Activated T-helper 17 cell treated with anti-CD3 and anti-CD28 coated beads, Interleukin-2, amount 50 U/mL, for 72 hours (primary cell): ENCODE measurements at places on chromosomes 1 and 21.
A peak's percentile ranks its signal among the peaks of the same experiment; 100 is the strongest.

DNA sequence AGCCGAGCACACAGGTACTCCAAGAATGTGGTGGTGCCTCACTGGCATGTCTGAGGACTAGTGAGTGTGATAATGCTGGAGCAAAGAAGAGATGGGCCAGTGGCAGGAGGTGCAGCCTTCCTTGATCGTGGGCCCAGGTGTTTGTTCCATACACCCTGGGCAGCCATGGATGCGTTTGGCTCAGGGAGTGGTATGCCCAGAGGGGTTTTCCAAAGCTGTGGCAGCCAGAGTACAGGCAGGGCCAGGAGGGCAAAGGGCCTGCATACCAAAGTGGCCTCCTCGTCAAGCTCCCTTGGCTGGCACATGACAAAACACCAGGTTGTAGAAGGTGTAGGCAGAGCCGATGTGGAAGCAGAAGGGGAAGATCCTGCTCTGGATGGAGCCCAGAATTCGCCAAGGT lies 19.0 kb downstream of the PARS2 start:
- H3K36me3 ChIP-seq, result peaks cover 37% of the 10 kb centered on the region
- H3K4me3 ChIP-seq, result no peak overlapping the region
- no peak overlapping the region for H3K27ac ChIP-seq
- ATAC-seq, result no peak

DNA sequence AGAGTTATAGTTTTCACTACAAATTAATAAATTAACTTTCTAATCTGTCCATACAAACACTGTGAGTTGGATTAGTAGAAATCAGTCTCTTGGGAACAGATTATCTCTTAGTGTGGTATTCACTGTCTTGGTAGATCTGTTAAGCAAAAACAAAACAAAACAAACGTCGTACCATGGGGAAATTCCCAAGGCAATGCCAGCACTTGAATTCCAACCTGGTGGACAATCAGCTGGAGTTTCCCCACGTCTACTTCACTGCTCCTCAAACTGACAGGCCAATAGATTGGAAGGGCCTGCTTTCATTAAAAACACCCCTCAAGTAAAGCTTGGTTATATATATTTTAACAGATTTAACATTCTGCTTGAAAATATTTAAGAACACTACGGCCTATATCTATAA lies 31.9 kb downstream of the GDAP2 start:
- peaks cover 68% of the 10 kb centered on the region for H3K36me3 ChIP-seq
- peaks cover 4% of the 10 kb centered on the region for H3K4me1 ChIP-seq
- peak overlapping the region; percentile 8 for H3K27ac ChIP-seq

- H3K4me1 ChIP-seq, result peaks cover 62% of the 10 kb centered on the region
- no peak for ATAC-seq
- peaks cover 15% of the 10 kb centered on the region for H3K36me3 ChIP-seq
- no peak overlapping the region for H3K27ac ChIP-seq
- no peak overlapping the region for H3K4me3 ChIP-seq
Observed at GRCh38 chr21:37405629-37406028, 39.1 kb downstream of the DYRK1A start.

DNA sequence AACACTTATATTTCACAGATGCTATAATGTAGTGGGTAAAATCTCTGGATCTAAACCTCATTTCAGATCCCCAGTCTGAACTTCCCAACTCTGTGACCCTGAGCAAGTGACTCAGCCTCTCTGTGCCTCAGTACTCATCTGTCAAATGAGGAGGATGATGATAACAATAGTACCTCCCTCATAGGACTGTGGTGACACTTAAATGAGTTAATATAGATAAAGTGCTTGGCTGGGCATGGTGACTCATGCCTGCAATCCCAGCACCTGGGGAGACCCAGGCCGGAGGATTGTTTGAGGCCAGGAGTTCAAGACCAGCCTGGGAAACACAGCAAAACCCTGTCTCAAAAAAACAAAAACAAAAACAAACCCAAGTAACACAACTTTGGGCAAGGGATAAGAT lies 4.7 kb upstream of the ECE1 start:
- H3K4me3 ChIP-seq, result peak overlapping the region; percentile 82
- peaks cover 53% of the 10 kb centered on the region for H3K4me1 ChIP-seq
- peak overlapping the region; percentile 99 for H3K27ac ChIP-seq
- no peaks in the 10 kb centered on the region for H3K27me3 ChIP-seq
- ATAC-seq, result peak; percentile 58

GRCh38 chr1:222950892-222951291 lies 136.1 kb downstream of the DISP1 start:
- H3K27ac ChIP-seq, result no peak overlapping the region
- no peaks in the 10 kb centered on the region for H3K27me3 ChIP-seq
- H3K36me3 ChIP-seq, result no peaks in the 10 kb centered on the region

DNA sequence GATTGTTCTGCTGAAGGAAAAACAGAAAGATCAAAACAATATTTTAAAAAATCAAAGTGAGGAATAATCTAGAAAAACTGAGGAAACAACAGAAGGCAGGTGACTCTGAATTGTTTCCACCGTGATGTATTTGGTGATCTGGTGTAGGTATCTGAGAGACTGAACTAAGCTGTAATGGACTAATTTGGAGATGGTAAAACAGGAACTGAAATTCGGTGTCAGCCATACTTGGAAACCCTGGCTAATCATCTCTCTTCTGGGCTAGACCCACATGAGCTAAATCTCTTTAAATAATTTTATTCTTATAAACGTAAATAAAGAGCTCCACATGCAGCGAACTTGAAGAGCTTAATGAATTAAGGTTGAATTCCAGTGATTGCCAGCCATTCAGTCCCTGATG lies 1226.1 kb downstream of the NCAM2 start:
- no peak overlapping the region for H3K27ac ChIP-seq
- no peaks in the 10 kb centered on the region for H3K36me3 ChIP-seq
- H3K4me3 ChIP-seq, result no peak overlapping the region
- H3K4me1 ChIP-seq, result no peaks in the 10 kb centered on the region

DNA sequence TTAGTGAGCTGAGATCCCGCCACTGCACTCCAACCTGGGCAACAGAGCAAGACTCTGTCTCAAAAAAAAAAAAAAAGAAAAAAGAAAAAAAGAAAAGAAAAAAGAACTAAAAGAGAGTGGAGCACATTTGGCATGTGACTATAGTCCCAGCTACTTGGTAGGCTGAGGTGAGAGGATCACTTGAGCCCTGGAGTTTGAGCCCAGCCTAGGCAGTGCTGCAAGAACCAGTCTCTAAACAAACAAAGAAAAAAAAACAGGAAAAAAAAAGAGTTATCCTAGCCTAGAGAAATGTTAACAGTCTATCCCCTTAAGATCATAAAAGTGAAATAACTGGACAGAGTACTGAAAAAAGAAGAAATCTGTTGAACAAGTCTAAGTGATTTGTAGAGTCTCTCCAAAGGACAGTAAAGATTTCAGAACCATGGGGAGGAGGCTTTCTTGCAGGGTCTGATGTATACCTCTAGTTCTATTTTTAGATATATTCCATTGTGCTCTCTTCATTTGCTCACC lies 4.5 kb upstream of the PRDX1 start:
- ATAC-seq, result no peak
- peaks cover 20% of the 10 kb centered on the region for H3K4me1 ChIP-seq
- no peak overlapping the region for H3K4me3 ChIP-seq
- H3K27me3 ChIP-seq, result no peaks in the 10 kb centered on the region

DNA sequence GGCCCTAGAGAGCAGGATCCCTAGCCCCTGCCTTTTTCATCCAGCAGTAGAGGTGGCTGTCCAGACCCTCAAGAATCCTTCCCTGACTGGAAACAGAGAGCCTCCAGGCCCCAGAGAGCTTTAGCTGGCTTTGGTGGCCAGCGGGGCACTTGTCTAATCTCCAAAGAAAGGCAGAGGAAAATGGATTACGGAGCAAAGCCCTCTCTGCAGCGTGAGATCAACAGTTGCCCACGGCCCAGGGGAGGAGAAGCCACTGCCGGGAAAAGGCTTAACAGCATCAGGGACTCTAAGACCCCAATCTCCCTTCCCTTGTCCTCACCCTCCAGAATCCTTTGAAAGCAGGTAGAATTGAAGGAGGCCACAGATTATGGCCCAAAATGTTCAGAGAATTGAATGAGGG lies 35.8 kb upstream of the GRIK3 start:
- H3K4me1 ChIP-seq, result no peaks in the 10 kb centered on the region
- no peak overlapping the region for H3K4me3 ChIP-seq
- no peaks in the 10 kb centered on the region for H3K36me3 ChIP-seq
- ATAC-seq, result no peak
- H3K27ac ChIP-seq, result no peak overlapping the region

DNA sequence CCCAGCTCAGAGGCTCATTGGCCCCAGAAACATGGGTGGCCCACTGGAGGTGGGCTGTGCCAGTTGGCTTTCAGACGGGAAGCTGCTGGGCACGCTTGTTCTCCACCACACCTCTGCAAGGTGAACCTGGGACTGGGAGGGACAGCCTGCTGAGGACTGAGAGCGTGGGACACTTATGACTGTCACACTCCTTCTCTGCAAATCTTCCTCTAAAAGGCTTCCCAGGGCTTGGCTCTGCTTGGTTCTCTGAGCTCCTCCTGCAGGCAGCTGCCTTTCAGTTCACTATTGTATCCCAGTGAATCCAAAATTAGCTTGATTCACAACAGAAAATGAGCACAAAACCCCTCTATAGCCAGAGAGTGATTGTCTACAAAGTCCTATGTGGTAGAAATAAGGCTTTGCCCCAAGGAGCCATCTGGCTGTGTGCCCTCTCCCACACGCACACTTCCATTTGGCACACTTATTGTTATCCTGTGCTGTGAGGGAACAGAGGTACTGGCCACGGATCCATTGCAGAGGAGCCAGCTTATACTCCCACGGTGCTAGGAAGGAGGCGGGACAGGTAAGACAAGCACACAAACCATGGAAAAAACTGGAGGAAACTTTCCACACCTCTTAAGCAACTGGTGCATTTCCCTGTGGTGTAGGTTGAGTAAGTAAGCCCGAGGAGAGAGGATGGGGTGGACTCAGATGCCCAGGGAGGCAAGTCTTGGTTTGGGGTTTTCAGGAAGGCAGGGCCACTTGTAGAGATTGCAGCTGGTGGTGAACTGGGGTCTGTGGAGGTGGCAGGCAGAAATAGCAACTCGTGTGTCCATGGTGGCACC lies 18.9 kb upstream of the BTG2 start:
- no peaks in the 10 kb centered on the region for H3K27me3 ChIP-seq
- peaks cover 38% of the 10 kb centered on the region for H3K36me3 ChIP-seq

DNA sequence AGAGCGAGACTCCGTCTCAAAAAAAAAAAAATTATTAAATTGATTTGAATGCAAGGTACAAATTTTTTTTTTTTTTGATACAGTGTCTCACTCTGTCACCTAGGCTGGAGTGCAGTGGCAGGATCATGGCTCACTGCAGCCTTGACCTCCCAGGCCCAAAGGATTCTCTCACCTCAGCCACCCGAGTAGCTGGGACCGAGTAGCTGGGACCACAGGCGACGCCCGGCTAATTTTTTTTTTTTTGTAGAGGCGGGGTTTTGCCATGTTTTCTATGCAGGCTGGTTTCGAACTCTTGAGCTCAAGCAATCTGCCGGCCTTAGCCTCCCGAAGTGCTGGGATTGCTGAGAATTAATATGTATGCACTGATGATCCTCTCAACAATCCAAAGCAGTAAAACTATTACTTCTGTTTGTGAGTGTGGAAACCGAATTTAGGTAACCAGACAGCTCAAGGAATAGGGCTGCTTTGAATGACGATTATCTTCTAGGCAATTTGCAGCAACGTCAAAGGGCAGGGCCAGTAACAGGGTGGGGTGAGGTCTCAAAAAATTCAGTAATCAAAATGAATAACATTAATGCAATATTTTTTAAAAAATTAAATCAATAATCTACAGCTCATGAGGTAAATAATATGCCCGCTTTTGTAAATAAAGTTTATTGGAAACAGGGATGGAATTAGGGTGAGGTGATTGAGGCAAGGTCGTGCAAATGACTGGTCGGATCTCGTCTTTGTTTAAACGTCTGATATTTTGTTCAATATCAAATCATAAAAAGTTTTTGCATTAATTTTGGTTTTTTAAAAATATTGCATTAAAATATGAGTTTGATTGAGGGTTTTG lies 1.2 kb downstream of the CLSPN start:
- H3K27me3 ChIP-seq, result no peaks in the 10 kb centered on the region
- peak overlapping the region; percentile 80 for H3K27ac ChIP-seq
- H3K4me1 ChIP-seq, result peaks cover 5% of the 10 kb centered on the region

DNA sequence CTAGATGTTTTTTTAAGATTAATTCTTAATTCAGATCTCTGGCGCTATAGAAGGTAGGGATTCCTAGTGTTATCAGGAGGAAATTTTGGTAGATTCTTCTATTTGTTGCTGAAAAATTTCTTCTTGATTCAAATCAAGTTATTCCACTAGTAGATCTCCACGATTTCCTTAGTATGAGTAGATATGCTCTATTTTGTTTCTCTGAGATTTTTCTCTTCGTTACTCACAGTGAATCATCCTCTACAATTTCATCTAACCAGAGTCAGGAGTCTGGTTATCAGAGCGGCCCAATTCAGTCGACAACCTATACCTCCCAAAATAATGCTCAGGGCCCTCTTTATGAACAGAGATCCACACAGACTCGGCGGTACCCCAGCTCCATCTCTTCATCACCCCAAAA lies 18.8 kb upstream of the HAX1 start:
- no peak overlapping the region for H3K4me3 ChIP-seq
- peak overlapping the region; percentile 83 for H3K27ac ChIP-seq
- no peaks in the 10 kb centered on the region for H3K4me1 ChIP-seq

DNA sequence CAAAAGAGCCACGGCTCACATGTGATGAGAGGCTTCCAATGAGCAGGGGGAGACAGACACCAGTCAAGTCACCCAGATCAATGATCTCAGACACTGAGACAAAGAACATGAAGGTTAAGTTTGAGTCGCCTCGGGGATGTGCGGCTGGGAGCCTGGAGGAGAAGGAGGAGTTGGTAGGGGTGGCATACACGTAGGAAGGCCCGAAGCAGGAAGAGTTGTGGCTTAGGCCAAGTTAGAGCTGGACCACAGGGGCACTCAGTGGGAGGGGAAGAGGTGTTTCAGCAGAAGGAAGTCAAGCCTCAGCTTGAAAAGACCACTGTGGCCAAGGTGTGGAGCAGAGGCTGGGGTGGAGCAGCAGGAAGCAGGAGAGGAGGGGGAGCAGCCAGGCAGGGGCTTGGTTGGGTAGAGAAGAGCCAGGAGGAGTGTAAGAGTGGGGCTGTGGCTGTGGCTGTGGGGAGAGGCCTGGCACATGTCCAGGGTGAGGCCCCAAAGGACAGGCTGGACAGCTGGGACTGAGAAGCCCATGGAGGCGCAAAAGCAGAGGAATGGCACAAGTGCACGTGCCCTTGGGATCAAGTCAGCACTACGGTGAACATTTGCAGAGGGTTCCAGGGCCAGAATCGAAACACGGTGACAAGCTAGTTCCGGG lies 27.6 kb downstream of the CTNNBIP1 start:
- peak overlapping the region; percentile 16 for H3K27ac ChIP-seq
- no peaks in the 10 kb centered on the region for H3K36me3 ChIP-seq
- H3K4me1 ChIP-seq, result peaks cover 11% of the 10 kb centered on the region
- H3K27me3 ChIP-seq, result no peaks in the 10 kb centered on the region
- peak; percentile 38 for ATAC-seq
